ENCODE measurements at places on chromosomes 3 and 15. TPM values are rescaled to one million over a fixed set of nuclear protein-coding genes. Genes with fewer than 3 reads are reported as not detected.

The MAP1A gene
- total RNA-seq: 10.8 TPM

GRCh38 chr3:111047042-111047441 is 24.6 kb upstream of the NECTIN3 start:
- no peak for DNase-seq

The SLC30A4 gene
- 10.6 TPM for total RNA-seq

DNA sequence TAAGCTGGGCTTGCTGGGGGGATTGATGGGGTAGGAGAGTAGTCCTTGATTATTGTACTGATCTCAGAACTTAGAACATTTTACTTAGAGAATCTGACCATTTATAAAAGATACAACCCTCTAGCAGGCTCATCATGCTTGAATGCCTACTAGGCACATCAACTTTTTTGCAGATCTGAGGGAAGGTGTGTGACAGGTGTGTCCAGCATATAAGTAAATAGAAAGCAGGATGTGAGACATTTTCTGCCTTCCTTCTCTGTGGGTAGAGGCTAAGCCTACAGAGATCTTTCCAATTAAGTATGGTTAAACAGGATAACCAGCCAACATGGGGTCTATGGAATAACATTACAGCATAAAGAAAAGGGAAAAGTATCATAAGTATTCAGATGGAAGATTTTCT is 159.1 kb downstream of the AKAP13 start:
- DNase-seq: no peak

DNA sequence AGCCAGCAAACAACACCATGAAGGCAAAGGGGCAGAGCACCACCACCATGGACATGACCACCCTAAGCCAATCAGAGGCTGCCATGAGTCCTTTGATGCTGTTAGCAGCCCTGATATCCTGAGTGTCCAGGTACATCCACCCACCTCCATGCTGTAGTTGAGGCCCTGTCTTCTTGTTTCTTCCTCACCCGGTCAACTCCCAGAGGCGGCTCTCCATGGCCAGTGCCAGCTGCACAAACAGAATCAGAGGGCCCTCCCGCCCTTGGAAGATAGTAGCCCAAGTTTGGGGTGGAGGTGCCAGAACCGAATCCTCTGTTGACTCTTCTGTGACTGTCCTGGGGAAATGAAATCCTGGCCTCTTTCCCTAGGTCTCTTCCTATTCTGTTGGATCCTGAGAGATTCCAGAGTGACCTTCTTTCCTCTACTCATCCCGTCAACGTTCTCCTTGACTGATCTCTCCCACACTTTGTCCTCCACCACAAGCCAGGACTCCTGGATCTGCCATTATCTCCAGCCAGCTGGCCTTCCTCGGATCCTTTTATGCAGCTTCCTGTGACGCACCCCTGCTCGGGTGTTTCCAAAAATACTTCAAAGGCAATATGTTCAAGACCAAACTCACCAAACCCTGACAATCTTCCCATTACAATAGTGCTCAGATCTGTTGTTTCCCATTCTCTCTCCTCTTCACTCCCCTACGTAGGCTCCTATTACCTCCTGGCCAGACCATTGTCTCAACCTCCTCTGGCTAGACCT is 45.4 kb upstream of the DLG1 start:
- no peak for DNase-seq

The NDN gene
- 63.3 TPM for total RNA-seq

- DNase-seq: no peak
Observed at GRCh38 chr15:47283246-47283645, 434.1 kb upstream of the SEMA6D start.

- DNase-seq: no peak
Observed at GRCh38 chr15:67010898-67011616, 54.3 kb upstream of the SMAD3 start.

The TUBGCP5 gene
- total RNA-seq: 14.7 TPM

The RHO gene
- not detected for total RNA-seq

GRCh38 chr3:72720566-72720965 is 127.7 kb downstream of the SHQ1 start:
- DNase-seq: no peak

The ACTRT3 gene
- total RNA-seq: 2.8 TPM

DNA sequence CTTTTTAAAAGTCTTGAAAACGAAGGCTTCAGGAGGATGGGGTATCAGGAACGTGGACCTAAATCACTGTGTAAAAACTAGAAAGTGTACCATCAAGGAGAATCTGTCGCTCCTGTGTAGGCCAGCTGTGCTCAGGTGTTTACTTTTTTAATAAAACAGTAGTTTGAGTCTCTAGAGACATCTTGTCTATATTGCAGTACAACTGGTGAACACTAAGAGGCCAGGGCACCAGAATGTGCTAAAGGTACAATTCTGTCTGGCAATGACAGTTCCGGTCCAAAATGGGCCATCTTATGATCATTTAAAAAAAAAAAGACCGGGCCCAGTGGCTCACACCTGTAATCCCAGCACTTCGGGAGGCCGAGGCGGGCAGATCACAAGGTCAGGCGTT is 61.8 kb upstream of the MCF2L2 start:
- DNase-seq: no peak

GRCh38 chr3:25686766-25687165 is 22.1 kb upstream of the TOP2B start:
- no peak for DNase-seq

DNA sequence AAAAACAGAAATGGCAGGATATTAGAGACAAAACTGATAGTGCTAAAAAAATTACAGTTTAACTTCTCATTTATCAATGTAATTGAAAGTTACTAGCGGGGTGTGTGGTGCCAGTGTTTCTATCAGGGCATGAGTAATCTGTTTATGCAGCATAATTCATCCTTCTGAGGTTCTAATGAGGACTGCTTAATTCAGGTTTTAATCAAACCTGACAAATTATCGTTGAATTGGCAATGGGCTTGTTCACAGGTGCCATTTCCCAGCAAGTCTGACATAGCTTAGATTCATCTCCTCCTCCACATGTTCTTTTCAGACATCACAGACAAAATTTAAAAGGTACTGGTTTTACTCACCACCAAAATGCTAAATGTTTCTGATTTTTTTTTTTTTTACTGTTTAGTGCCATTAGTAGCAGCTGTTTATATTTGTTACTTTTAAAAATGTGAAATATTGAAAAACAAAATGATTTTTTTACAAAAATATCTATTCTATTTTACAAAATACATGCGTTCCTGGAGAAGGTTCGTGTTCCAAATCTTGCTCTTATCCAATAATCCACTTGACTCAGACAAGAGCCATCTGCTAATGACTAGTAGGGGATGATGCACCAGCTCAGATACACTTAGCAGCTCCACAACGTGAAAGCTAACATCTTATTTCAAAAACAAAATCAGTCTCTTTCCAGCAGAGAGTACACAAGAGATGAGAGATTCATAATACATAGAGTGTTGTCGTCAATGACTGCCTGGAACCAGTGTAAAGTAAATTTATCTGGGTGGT is 447.7 kb upstream of the DPPA4 start:
- DNase-seq: no peak

GRCh38 chr3:70276901-70277300 is 35.5 kb downstream of the MDFIC2 start:
- no peak for DNase-seq

GRCh38 chr3:105564546-105565288 is 198.0 kb downstream of the ALCAM start:
- DNase-seq: no peak

- no peak for DNase-seq
Observed at GRCh38 chr15:55222588-55222987, 25.8 kb upstream of the RSL24D1 start.

DNA sequence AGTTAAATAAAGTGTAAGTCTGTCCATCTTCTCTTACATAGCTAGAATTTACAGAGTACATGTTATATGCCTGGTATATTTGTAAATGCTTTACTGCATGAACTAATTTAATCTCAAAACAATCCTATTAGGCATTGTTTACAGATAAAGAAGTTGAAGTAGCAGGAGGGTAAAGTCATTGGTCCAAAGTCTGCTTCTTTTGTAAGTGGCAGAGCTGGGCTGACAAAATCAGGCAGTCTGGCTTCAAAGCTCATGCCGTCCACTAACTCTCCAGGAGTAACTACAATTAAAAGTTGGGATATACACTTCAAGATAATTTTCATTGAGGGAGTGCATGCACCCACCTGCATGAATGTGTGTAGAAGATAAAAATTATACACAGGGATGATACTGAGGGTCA is 27.3 kb downstream of the VGLL3 start:
- no peak for DNase-seq

- no peak for DNase-seq
Observed at GRCh38 chr3:182241766-182242488, 530.2 kb downstream of the SOX2 start.

DNA sequence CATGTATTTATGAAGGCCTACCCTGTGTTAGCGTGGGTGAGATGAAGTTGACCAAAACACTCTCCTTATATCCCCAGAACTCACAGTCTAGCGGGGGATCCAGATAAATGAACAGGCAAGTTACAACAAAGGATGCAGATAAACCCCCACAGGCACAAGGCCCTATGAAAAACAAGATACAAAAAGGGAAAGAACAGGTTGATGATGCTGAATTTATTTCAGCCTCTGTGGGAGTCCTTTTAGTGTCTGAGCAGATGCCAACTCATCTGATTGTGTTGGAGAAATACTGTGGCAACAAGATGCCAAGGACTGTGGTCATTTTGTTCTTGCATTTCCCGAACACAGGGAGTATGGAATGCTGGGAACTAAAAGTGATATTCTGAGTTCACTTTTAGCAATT is 300.0 kb downstream of the CHST2 start:
- DNase-seq: no peak

The GOLGA8H gene
- total RNA-seq: 0.23 TPM
